ENCODE measurements at places on chromosomes 4 and X. TPM values are rescaled to one million over a fixed set of nuclear protein-coding genes. Genes with fewer than 3 reads are reported as not detected.

GRCh38 chr4:149752729-149753128 is 62.9 kb downstream of the IQCM start:
- no peak for DNase-seq

GRCh38 chrX:29952016-29952415 is 263.3 kb upstream of the MAGEB2 start:
- no peak for DNase-seq

UCP1 gene
- total RNA-seq = not detected

DNA sequence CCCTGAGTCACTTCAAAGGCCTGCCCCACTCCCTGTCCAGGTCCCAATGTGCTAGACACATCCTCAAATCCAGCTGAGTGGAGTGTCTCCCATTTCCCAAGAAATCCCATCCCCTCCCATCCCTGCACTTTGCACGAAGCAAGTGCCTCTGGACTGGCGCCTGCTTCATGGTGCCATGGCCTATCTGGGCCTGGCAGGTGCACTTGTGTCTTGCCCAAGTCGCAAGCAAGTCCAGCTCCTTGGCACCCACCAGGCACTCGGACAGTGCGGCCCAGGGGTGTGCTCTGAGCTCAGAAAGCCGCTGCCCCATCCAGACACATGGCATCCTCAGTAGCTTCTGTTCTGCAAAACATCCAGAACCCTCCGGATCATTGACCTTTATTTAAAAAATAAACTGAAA is 97.4 kb downstream of the DCTD start:
- no peak for DNase-seq

DNA sequence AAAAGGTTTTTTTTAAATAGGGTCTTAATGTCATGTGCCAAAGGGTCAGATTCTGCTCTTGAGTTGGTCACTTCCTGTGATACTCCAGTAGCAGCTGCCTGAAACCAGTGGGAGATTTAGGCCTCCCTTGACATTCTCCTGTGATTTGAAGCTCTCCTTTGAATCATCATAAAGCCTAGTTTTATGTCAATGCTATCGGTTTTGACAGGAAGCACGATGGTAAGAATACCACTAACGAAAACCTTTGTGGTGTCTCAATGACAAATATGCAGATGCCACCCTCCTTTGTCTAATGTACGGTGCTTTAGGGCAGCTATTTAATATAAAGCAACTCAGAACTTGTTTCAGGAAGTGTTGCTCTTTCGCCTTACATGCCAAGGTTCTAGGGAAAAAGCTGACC is 44.2 kb downstream of the CCNI start:
- DNase-seq = no peak

- no peak for DNase-seq
These were observed 91.9 kb downstream of the GPC4 start for GRCh38 chrX:133323431-133323830.

UGT2A1 gene
- total RNA-seq = not detected

GRCh38 chrX:22616867-22617266 is 344.2 kb downstream of the CBLL2 start:
- no peak for DNase-seq

GRCh38 chrX:129653181-129653970 is 1.4 kb downstream of the APLN start:
- no peak for DNase-seq

GUCY1A1 gene
- total RNA-seq = 0.05 TPM

GRCh38 chr4:173001571-173001970 is 167.0 kb upstream of the GALNT7 start:
- peak; percentile 53 for DNase-seq

GRCh38 chrX:39855748-39856129 is 242.0 kb downstream of the BCOR start:
- DNase-seq = peak; percentile 73

DNA sequence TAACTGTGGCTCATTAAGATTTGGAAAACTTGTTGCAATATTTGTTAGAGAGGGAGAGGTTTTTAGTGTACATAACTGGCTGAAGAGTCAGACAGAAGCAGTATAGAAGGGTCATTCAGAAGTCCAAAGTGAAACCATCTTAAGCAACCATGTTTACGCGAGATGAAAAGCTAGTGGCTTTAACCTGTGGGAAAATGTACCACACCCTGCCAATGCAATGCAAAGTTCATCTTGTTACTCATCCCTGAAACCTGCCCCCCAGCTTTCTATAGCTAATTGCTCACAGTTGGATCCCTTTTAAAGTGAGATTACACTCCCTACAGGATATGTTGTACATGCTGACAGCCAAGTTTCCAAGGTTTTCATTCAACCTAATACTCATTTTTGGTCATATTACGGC is 96.7 kb upstream of the RAPGEF2 start:
- DNase-seq = peak; percentile 92

DNA sequence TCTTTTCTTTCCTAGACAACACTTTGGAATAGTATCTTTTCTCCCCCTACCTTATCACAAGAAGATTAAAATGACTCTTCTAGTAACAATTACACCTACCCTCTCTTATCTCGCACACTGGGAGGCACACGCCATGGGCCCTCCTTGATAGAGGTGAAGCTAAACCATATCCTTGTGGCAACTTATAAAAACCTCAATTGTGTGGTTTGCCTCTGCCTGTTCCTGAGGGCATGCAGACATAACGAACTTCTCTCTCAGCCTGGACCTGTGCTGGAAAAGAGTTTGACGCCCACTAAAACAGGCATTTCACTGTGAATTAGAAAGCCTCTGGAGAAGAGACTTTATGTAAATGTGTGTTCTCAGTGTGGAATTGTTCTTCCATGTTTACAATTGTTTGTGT is 141.2 kb downstream of the NDST3 start:
- DNase-seq = peak; percentile 9

ATP2B3 gene
- total RNA-seq = not detected

PYURF gene
- total RNA-seq = 233 TPM

- DNase-seq = no peak
These were observed 997.3 kb downstream of the ARAP2 start for GRCh38 chr4:35247047-35247446.
